ENCODE measurements at places on chromosomes 16 and 17.

- peak; percentile 29 for DNase-seq
Observed at GRCh38 chr17:37494401-37494831, 4.7 kb downstream of the DUSP14 start.

DNA sequence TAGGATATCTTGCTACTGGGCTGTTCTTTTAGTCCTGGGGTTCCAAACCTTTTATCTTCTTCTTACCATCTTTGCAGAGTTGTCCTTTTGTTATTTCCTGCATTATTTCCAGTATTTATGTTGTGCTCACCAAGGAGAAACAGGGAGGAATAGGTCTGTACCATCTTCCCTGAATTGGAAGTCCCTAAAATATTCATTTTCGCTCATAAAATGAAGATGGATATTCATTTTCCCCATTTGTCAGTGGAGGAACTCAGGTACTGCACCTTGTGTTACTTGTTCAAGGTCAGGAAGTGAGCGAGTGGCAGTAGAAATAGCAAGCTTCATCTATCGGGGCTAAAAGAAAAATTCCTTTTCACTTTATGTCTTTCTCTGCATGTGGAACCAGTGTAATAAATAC lies 989.7 kb downstream of the CDH11 start:
- no peak for DNase-seq

DNA sequence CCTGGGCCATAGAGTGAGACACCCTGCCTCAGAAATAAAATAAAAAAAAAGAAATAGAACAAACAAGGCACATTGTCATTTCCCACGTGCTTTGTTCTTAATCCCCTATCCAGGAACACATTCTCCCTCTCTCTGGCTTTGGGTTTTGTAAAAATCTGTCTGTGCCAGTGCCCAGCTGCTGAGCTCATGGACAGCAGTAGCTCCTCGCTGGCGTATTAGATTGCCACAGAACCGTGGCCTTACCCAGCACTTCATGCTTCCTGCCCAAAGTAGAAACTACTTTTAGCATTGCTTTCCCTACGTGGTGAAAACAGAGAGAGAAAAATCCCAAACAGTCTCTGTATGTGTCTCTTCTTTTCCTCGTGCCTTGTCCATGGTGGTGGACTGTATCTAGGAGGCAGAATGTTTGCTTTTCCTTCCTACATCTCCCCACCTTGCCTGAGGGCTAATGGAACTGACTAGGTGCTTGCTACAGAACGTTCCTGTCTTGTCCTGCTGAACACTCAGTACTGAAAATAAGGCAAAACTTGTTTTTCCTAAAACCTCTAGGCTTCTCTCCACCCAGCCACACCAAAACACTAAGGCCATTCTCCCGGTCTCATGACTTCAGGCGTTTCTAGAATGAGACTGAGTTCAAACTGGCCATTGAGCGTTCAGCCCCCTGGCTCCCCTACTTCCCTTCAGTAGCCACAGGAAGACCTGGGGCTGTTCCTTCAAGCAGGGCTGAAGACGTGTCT lies 26.1 kb downstream of the MNT start:
- DNase-seq, result no peak

DNA sequence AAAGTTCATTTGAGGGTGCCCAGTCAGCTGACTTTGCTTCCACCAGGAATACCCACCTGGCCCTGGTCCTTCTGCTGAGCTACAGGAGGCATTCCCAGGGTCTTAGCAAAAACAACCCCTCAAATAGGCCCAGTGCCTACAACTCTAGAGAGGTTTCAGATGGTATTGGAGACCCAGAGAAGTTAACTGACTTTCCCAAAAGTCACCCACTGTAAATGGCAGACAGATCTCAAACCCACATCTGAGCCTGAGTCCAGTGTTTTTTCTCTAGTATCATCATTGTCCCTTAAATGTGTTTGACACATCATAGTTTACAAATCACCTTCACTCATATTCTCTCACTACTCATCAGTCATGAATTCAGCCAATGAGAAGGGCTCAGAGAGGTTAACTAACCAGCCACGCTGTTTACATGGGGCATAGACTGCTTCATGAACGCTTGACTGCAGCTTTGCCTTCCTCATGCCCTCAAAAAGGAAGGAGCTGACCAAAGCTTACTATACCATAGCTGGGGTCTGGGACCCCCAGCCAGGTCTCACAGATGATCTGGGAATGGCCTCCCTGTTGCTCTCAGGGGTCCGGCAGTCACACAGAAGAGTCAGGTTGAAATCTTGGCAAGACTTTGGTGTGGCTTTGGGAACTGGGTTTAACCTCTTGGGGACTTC lies 3.7 kb downstream of the PHOSPHO1 start:
- no peak for DNase-seq

GRCh38 chr17:76585033-76585648 lies 519 bp downstream of the ST6GALNAC2 start:
- DNase-seq, result no peak

GRCh38 chr17:177762-178161 lies 3.7 kb downstream of the DOC2B start:
- no peak for DNase-seq

- DNase-seq, result no peak
Observed at GRCh38 chr17:77361986-77362620, 221.3 kb downstream of the SEC14L1 start.

DNA sequence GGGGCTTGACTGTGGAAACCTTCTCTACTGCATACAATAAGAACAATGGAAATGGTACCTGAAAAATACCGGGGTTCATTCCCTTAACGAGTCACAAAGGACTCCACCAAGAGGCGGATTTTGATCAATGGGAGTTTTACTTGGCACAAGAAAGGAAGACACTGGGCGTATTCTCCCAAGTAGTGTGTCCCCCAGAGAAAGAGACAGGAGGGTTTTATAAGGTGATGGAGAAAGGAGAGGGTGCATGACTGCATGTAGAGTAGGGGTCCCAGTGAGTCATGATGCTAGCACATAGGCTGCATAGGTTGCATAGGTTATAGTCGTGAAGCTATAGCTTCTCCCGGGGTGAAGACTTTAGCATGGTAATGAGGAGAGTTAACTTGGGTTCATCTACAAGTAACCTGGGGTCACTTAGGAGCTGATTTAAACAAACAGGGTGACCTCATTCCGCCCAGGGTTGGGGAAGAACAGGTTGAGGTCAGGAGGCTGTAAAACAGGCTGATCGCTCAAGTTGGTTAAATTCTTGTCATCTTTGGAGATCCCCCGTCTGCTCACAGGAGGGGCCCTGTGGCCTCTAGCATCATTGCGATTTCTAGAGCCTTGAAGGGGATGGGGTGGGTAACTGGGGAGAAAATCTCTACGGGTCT lies 1.5 kb downstream of the MPV17L start:
- DNase-seq, result no peak

DNA sequence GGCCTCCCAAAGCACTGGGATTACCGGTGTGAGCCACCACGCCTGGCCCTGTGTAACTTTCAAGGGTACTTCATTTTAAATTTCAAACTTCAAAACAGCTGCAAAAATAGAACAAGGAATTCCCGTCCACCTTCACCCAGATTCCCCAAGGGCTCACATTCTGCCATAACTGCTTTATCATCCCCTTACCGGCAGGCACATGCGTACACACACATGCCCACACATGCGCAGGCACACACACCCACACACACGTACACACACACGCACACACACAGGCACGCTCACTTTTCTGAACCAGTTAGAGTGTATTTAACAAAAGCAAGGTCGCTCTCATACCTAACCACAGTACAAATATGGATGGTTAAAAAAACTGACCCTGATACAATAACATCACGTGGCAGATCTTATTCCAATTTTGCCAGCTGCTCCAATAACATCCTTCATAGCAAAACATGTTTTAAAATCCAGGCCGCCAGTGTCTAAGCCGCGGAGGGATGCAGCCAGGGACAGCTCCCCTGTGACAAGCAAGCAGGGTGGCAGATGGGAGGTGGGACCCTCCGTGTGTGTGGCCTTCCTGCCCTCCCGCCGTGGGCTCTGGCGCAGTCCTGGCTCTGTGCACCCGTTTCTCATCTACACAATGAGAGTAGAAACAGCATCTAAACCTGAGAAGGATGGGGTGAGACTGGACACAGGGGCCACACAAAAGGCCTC lies 23.1 kb downstream of the PDIA2 start:
- no peak for DNase-seq

- DNase-seq, result no peak
Observed at GRCh38 chr16:66069587-66069986, 296.9 kb upstream of the CDH5 start.

DNA sequence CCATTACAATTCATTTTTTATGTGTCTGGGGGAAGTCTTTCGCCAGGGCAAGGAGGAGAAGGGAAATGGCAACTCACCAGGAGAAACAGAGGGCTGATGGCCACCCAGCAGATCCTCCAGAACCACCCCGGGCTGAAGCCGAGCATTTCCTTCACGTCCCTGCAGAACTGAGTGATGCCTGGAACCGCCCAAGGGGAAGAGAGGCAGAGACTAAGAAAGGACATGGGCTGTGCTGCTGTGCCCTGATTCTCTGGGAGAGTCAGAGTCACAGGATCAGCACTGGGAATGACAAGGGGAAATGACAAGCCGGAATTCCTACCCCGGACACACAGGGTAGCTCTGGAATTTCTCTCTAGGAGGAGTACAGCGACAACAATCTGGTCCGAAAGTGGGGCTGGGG lies 27.8 kb downstream of the SLC6A4 start:
- DNase-seq, result no peak

GRCh38 chr16:17368951-17369350 lies 101.8 kb downstream of the XYLT1 start:
- no peak for DNase-seq

GRCh38 chr16:88924834-88925539 lies 52.0 kb downstream of the CBFA2T3 start:
- peak; percentile 54 for DNase-seq

DNA sequence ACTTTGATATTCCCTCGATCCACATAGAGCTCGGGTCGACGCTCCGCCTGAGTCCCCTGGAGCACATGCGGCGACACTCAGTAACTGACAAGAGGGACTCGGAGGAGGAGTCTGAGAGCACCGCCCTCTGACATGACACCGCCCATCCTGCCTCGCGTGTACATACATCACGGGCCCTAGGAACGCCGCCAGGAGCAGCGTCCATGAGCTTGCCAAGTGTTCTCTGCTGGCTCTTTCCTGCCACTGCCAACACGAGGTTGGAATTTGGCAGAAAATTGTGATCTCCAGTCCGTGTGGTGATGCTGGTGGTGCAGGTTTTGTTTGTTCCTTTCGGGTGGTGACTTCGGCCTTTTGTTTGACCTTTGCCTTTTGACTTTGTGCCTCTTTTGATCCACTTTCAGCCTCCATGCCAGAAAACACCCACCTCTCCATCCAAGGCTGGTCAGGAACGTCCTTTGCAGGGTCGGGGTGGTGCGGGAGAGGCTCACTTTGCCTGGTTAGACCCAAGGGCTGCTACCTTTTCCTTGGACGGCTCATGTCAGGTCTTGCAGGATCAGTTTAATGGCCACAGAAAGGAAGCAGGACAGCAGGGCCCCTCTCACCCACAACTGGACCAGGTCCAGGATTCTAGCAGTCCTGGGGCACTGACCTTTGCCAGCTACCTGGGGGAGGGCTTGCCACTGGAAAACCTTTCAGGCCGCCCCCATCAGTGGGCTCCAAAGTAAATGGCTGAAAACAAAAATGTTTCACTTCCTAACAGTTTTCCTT lies 27.6 kb downstream of the ELAC2 start:
- no peak for DNase-seq

GRCh38 chr17:59825533-59826322 lies 67.0 kb downstream of the TUBD1 start:
- peak; percentile 94 for DNase-seq

DNA sequence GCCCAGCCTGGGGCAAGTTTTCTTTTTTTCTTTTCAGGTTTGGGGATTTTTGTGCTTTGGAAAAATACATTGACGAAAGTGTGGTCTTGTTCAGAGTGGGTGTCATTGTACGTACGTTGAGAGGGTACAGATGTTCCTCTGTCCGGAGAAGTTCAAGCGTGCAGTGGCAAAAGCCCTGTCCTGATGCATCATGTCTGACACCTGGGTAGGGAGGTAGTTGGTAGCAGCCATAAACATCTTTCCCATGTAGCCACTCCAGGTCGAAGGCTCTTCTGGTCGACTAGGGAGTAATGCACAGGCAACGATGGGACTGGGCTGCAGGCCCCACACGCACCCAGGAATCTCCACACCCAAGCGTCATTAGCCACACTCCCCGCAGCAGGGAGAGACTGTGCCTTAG lies 27.4 kb downstream of the WIPI1 start:
- no peak for DNase-seq

- no peak for DNase-seq
Observed at GRCh38 chr17:66317629-66318028, 15.2 kb downstream of the PRKCA start.

DNA sequence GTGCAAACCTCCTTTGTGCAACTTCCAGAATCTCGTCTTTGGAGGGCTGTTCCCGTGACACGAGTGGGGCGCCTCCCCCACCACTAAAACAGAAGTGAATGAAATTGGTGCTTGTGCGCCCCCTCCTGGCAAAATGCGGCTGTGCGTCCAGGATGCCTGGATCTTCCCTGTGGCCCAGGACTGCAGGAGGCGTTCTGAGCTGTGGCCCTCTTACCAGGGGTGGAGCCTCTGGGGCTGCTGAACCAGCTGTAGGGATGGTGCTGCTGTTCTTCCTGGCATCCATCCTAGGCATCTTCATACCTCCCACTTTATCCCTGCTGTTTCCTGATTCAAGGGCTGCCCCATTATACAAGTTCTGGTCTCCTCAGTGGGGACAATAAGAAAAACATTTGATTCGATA lies 18.5 kb upstream of the NAGLU start:
- peak; percentile 86 for DNase-seq

DNA sequence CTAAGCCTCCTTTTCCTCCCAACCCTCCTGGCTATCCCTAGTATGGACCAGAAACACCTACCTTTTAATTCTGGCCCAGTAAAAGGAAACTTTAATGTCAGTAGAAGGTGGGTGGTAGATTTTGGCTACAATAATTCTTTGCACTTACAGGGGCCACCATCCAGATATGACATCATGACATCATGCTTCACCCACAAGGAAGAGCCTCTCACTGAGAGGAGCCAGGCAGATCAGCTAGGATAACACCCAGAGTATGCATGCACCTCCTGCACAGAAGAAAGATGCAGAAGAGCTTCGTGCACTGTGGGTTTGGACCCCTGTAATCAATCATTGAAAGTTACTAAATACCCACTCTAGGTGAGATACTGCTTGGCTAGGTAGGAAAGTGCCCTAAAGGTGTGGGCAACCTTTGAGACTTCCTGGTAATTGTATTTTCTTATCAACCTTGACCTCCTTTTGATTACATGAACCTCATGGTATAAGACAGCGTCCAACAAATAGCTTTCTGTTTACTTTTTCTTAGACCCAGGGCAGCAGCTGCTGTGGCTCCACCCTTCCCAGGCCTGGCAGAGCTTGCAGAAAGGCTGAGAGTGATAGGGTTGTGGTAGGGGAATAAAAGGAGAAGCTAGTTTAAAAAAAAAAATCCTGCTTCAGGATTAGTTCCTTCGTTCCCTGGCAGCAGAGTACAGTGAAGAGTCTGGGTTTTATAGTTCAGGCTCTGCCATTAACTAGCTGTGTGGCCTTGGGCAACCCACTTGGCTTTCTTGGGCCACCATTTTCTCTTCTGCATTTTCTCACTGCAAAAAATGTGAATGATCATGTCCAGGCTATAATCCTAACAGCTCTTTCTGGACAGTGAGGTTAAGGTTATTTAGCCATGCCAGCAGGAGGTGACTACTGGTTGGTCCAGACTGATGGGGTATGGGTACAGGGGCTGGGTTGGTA lies 6.2 kb downstream of the MAP3K14 start:
- DNase-seq, result peak; percentile 51

Data from amniotic epithelial cell (primary cell).